Stimulated activated CD8-positive, alpha-beta memory T cell treated with anti-CD3 and anti-CD28 coated beads, Interleukin-7, amount 100 ng/mL, for 4 hours (primary cell): ENCODE measurements at places on chromosomes 4 and X.
A peak's percentile ranks its signal among the peaks of the same experiment; 100 is the strongest.

GRCh38 chr4:162791226-162791625, 375.5 kb downstream of the NAF1 start:
- DNase-seq, result no peak

GRCh38 chrX:65926095-65927019, 113.5 kb downstream of the VSIG4 start:
- DNase-seq, result no peak

- no peak for DNase-seq
Observed at GRCh38 chr4:98343626-98344025, 82.4 kb downstream of the RAP1GDS1 start.

GRCh38 chrX:70049925-70050324, at the start of gene AWAT2:
Gene AWAT2 (minus strand): TSS chrX:70049938. CDS start chrX:70049932, 6 bp downstream.
- no peak for DNase-seq

GRCh38 chr4:75686346-75686745, 13.1 kb upstream of the G3BP2 start:
- peak; percentile 44 for DNase-seq

- no peak for DNase-seq
Observed at GRCh38 chr4:181820553-181820952, 422.6 kb upstream of the TENM3 start.

DNA sequence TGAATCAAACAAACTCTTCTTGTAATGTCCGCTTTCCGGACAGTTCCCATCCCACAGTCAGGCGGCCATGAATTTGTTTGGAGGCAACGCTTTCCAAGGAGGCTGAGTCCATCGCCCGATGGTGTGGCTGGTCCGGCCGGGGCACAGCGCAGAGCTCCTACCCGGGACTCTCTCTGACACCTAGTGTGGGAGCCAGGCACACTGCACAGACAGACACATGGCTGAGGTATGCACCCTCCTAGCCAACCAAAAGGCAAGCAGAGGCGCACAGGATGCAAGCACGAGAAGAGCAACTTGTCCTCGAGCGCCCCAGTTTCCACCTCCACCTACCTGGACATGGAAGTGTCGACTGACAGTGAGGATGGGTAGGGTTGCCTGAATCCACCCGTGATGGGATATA, 87.5 kb downstream of the LEF1 start:
- no peak for DNase-seq

- no peak for DNase-seq
Observed at GRCh38 chr4:188127214-188127874, 11.9 kb upstream of the TRIML1 start.

GRCh38 chr4:99052902-99053301, 35.7 kb downstream of the ADH5 start:
- no peak for DNase-seq

- no peak for DNase-seq
Observed at GRCh38 chr4:111921714-111922113, 223.5 kb upstream of the FAM241A start.

GRCh38 chrX:120446498-120446897, 22.6 kb downstream of the LAMP2 start:
- DNase-seq, result no peak

- no peak for DNase-seq
Observed at GRCh38 chrX:114635986-114636385, 52.1 kb downstream of the HTR2C start.

GRCh38 chr4:5128569-5128968, 77.3 kb downstream of the STK32B start:
- no peak for DNase-seq

DNA sequence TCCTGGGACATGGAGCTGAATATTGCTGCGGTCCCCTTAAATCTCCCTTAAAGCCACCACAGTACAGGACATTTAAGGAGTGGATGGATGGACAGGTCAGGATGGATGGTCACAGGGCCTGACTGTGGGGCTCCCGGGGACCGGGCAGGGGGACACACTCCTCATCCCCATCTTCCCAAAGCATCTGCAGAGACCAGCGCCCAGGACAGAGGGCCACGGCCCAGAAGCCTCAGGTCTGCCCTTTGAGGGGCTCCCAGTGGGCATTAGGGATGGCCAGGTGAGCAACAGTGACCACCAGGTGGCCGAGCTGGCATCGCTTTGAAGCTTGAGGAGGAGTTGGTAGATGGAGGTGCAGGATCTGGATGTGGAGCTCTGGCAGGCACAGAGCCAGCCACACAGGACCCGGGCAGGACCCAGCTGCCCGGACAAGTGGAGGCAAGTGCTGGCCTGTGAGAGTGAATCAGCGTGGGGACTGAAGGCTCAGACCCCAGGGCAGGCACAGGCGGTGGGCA, 51.4 kb downstream of the ABLIM2 start:
- no peak for DNase-seq

DNA sequence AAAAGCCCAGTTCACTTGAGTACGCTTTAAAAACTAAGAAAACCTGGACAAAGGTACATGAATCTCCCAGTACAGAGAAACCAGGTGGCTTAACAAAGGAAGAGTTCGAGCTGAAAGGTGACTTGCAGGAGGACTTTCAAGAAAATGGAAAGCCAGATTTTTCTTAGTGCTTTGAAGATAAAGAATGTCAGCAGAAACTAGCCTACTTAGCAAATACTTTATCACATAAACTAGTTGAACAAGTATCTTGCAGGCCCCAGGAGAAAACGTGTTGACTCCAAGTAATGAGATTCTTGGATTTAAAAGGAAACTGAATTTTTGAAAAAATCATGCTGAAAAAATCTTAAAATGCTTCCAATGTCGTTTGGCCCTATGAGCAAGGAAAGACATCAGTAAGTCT, 26.4 kb downstream of the CDKN2AIP start:
- DNase-seq, result no peak

DNA sequence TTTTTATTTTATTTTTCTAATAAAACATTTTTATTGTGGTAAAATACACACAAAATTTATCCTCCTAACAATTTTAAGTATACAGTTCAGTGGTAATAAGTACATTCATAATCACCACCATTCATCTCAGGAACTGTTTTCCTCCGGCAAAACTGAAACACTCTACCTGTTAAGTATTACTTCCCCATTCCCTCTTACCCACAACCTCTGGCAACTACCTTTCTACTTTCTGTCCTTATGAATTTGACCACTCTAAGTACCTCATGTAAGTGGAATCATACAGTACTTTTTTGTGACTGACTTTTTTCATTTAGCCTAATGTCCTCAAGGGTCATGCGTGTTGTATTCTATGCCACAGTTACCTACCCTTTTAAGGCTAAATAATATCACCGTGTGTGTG, 21.1 kb upstream of the HSFX4 start:
- DNase-seq, result no peak

DNA sequence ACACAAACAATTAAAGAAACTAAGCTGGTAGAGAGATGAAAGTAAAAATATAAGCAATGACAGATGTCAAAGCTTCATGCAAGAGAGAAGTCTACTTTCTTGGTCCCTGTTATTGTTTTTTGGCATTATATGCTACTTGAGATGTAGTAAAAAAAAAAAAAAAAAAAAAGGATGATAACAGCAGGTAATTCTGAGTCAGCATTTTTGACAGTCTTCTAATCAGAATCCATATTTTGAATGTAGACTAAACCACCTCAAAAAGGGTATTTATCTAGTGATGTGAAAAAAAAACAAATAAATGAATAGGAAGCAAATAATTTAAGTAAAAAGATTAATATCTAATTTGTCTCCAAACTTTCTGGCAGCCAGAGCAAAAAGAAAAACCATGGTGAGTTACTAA, 422.2 kb upstream of the CPEB2 start:
- no peak for DNase-seq

DNA sequence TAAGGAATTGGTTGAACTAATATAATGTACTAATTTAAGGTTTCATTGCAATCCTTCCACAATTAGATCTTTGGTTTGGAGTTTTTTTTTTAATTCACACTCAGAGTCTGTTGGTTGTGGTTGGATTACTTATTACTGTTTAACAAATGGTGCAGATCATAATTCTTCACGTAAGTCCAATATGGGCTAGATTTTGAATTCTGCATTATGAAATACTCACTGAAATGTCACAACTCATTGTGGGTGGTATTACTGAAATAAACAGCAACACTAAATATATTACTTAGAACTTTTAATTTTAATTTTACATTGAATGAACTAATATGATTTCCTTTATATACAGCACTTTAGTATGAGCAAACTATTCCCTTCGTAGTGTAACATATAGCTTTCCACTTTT, 94.2 kb upstream of the MYOZ2 start:
- no peak for DNase-seq

- no peak for DNase-seq
Observed at GRCh38 chr4:98571161-98571786, 87.1 kb downstream of the TSPAN5 start.

GRCh38 chrX:154761977-154762536, 607 bp upstream of the DKC1 start:
- DNase-seq, result no peak

- DNase-seq, result no peak
Observed at GRCh38 chr4:67151376-67152343, 393.6 kb downstream of the CENPC start.

GRCh38 chr4:8906668-8906970, 35.0 kb upstream of the HMX1 start:
- DNase-seq, result no peak

DNA sequence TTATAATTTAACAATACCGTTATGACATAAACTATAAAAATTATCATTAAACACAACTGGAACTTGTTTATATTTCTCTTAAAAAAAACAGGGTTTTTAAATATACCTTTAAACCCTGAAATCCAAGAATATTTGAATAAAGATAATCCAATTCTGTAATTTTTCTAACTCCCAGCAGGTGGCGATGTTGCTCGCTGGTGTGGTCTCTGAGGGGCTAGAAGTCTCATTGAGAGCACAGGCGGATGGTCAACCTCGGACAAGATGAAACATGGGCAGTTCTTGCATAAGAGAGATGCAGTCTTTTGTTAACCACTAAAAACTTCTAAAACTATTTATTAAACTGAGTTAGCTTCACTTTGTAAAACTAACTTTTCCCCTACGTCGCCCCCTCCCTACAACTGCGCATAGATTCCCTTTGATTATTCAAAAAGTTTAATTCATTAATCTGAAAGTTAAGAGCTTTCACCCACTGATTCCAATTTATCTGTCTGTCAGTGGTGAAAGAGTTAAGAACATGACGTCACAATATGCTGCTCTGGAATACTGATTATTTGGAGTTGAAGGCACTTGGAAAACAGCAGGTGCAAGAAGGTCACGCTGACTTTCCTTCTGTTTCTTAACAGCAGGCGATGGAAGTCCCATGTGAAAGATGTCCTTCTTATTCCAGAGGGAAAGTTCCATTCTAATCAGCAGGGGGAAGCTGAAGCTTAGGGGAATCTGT, 29.5 kb downstream of the DMP1 start:
- DNase-seq, result no peak

DNA sequence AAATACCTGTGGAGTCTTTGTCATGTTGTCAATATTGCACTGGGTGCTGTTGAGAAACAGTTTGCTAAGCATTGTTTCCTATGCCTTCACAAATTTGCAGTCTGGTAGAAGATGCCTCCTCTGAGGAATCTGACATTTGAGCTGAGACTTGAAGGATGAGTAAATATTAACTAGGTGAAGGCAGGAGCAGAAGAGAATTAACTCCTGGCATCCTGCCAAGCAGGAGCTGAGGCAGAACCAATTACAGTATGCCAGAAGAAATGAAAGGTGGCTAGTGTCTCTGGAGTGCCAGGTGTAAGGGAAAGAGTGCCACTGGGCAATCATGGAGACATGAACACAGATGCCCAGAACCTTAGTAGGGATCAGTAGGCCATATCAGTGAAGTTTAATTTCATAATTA, 1778.2 kb upstream of the PCDH10 start:
- DNase-seq, result no peak

DNA sequence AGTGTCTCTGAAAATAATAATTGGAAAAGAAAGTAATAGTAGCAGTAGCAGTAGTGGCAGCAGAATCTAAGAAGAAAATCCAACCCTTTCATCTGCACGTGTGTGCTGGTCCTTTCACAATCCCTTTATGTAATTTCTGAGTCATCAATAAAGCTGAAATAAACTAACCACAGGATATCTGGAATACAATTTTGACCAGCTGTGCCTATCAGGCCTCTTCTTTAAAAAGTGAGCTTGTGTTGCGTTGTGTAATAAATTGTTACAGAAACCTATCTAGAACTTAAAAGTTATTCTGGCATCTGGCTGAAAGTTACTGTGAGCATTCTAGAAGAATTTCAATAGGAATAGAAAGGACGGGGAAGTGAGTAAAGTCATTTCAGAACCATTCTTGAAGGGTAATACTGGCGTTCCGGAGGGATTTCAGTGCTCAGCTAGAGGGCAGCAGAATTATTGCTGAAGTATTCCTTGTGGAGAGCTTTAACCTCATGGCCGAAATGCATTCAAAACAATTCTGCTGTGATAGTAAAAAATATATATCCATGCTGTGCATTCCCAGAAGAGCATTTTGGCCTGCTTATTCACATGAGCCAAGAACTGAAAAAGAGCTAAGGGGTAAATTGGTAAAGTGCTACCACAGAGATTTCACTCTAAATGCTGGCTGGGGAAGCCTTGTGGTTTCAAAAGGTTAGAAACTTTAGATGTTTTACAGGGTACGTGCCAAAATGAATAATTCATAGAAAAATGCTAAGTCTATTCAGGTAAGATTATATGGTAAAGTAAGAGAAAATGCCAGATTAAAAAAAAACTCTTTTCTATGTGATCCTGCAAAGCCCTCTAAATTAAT, 260.6 kb downstream of the NKX6-1 start:
- no peak for DNase-seq

GRCh38 chr4:5942947-5943346, 50.1 kb upstream of the CRMP1 start:
- no peak for DNase-seq

DNA sequence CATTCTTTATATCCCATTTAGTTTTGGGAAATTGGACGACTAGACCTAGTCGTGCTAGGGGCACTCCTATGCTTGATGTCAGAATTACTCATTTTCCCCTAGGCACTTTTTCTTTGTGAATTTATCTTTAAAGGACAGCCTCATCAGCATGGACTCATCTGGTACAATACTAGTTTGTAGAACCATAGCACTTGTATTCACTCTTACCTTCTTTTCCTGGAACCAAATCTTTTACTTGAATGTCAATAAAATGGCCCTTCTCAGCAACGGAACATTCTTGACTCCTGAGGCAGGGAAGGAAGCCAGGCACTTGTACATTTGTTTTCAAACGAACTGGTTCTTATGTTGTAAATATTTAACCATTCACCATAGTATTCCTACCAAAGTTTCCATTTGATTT, 187.1 kb downstream of the SHROOM3 start:
- no peak for DNase-seq

- no peak for DNase-seq
Observed at GRCh38 chrX:13257223-13258051, 62.4 kb downstream of the ATXN3L start.
